ENCODE measurements at places on chromosomes 1 and 21.

- DNase-seq = no peak
- H3K27ac ChIP-seq = no peak overlapping the region
Measured at GRCh38 chr1:179798864-179799516, 55.9 kb downstream of the FAM163A start.

- DNase-seq = peak; percentile 20
- no peak overlapping the region for H3K27ac ChIP-seq
- 0 out of 2 replicates have a peak, but pooled peaks cover 2% of the 10 kb centered on the region for H3K4me1 ChIP-seq
- no peak overlapping the region for H3K4me3 ChIP-seq
Measured at GRCh38 chr1:100147875-100148274, 14.9 kb downstream of the TRMT13 start.

- no peaks in the 10 kb centered on the region for H3K4me1 ChIP-seq
- no peak overlapping the region for H3K27ac ChIP-seq
Measured at GRCh38 chr21:36654324-36654723, 44.6 kb upstream of the SIM2 start.

DNA sequence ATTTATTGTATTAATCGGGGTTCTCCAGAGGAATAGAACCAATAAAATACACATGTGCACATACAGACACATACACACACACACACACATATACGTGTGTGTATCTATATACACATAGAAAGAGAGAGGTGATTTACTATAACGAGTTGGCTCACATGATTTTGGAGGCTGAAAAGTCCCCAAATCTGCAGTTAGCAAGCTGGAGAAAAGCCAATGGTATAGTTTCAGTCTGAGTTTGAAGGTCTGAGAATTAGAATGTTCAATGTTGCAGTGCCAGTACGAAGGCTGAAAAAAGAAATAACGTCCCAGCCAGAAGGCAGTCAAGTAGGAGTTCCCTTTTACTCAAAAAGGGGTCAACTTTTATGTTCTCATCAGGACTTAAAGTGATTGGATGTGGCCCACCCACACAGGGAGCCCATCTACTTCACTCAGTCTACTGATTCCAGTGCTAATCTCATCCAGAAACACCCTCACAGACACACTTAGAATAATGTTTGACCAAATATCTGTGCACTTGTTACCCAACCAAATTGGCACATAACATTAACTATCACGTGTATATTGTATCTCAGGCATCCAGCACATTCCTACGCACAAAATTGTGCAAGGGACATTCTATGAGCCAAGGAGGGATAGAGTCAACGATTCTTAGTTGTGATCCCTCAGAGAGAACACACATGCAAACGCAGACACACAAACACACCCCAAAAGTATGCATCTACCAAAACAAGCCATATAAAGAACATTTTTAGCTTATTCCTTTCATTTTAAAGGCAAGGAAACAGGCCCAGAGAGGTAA is 195.5 kb upstream of the DUSP10 start:
- no peaks in the 10 kb centered on the region for H3K27me3 ChIP-seq
- H3K36me3 ChIP-seq = no peaks in the 10 kb centered on the region
- DNase-seq = no peak
- no peaks in the 10 kb centered on the region for H3K4me1 ChIP-seq

DNA sequence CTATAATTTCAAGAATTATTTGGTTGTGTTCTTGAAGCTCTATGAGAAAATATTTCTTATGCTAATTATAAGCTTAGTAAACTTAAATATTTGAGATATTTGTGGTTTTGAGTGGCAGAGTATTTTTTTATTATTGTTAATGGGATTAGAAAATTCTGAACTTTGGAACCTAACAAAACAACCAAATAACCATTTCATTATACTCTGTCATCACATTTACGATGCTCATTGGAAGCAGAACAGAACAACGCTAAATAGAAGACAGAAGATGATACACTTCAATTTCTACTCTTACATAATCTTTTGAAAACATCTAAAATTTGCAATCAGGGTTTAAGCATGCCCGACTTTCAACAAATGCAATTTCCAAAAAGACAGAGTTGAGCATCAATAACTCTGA is 270.2 kb downstream of the PTPRC start:
- H3K36me3 ChIP-seq = no peaks in the 10 kb centered on the region
- H3K27ac ChIP-seq = no peak overlapping the region
- H3K4me1 ChIP-seq = no peaks in the 10 kb centered on the region
- H3K27me3 ChIP-seq = no peaks in the 10 kb centered on the region
- H3K4me3 ChIP-seq = no peak overlapping the region

GRCh38 chr1:152170287-152170905 is 11.4 kb upstream of the RPTN start:
- DNase-seq = no peak
- no peaks in the 10 kb centered on the region for H3K36me3 ChIP-seq
- no peak overlapping the region for H3K4me3 ChIP-seq
- H3K27me3 ChIP-seq = no peaks in the 10 kb centered on the region
- H3K27ac ChIP-seq = no peak overlapping the region
- no peaks in the 10 kb centered on the region for H3K4me1 ChIP-seq

DNA sequence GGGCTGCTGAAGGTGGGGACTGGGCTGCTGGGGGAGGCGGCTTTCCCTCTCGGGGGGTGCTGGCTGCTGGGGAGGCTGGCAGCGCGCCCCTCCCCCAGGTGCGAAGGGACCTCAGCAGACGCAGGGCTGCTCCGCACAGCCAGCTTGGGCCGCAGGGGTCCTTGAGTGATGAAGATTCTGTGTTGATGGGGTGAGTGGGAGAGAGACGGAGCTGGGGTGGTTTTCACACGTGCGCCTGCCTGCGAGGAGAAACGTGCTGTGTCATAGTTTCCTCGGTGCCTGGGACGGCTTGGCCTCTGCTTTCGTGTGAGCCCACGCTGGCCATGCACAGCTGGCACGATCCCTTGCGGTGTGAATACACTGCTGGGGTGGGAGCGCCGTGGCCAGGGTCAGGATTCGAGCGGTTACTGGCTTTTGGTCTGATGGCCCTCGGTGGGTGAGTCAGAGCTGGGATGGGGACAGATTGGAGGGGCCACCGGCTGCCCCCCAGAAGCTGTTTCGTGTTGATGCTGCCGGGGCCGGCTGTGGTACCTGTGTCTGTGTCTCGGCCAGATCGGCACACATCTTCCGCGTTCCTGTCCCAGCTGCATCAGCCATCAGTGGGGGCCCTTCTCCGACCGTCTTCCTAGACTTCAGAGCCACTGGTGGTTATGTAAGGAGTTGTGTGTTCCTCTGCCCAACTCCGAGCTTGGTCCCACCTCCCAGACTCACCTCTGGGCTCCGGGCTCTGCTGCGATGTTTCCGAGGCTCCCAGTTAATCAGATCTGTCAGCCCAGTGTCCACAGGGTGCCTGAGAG is 24.9 kb downstream of the PRKCZ start:
- DNase-seq = no peak
- H3K4me3 ChIP-seq = no peak overlapping the region
- no peak overlapping the region for H3K27ac ChIP-seq
- no peaks in the 10 kb centered on the region for H3K27me3 ChIP-seq
- no peaks in the 10 kb centered on the region for H3K4me1 ChIP-seq

DNA sequence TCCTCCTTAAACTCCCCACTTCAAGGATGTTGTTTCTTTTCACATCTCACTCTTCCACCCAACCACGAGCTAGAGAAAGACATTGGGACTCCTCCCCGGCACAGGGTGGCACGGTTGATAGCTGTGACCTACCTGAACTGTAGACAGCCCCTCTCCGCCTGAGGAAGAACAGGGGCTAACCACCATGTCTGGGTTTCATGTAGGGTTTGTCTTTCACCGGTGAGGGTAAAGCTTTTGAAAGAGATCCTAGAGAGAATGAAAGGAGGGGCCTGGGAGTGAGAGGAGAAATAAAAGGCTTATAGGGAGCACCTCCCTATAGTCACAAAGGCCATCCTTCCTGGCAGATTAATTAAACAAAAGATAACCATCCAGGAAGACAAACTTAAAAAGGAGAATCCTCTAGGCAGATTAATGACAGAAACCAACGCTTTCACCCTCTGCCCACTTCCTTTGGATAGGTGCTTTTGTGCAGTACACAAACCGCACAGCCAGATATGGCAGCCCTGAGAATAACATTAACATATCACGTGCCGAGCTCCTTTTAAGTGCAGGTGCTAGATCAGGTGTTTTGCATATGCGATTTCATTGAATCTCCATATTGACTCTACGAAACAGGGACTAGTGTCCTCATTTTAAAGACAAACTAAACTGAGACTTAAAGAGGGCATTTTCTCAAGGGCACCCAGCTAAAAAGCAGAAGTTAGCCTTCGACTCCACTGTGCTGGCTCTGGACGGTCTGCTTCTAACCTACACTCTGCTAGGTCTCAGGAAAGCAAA is 178.1 kb upstream of the RUNX1 start:
- no peak overlapping the region for H3K4me3 ChIP-seq
- peaks cover 2% of the 10 kb centered on the region for H3K4me1 ChIP-seq
- no peak overlapping the region for H3K27ac ChIP-seq
- DNase-seq = no peak
- H3K36me3 ChIP-seq = no peaks in the 10 kb centered on the region

GRCh38 chr1:44821240-44821715 is 13.0 kb downstream of the BTBD19 start:
- no peaks in the 10 kb centered on the region for H3K36me3 ChIP-seq
- H3K27ac ChIP-seq = no peak overlapping the region
- H3K27me3 ChIP-seq = no peaks in the 10 kb centered on the region
- no peak overlapping the region for H3K4me3 ChIP-seq
- H3K4me1 ChIP-seq = no peaks in the 10 kb centered on the region
- no peak for DNase-seq

GRCh38 chr21:14875704-14876523 is 188.9 kb downstream of the NRIP1 start:
- H3K27me3 ChIP-seq = no peaks in the 10 kb centered on the region
- no peak for DNase-seq
- H3K4me3 ChIP-seq = no peak overlapping the region
- no peak overlapping the region for H3K27ac ChIP-seq

DNA sequence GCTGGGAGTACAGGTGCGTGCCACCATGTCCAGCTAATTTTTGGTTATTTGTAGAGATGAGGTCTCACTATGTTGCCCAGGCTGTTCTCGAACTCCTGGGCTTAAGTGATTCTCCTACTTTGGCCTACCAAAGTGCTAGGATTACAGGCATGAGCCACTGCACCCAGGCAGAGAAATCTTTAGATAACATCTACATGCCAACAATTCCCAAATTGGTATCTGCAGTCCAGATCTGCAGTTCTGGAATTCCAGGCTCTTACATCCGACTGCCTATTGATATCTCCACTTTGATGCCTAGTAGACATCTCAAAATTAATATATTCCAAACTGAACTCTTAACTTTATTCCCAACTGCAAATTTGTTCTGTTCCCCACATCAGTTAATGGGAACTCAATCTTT is 23.3 kb downstream of the INAVA start:
- H3K27ac ChIP-seq = no peak overlapping the region
- peaks cover 3% of the 10 kb centered on the region for H3K36me3 ChIP-seq
- no peak for DNase-seq

DNA sequence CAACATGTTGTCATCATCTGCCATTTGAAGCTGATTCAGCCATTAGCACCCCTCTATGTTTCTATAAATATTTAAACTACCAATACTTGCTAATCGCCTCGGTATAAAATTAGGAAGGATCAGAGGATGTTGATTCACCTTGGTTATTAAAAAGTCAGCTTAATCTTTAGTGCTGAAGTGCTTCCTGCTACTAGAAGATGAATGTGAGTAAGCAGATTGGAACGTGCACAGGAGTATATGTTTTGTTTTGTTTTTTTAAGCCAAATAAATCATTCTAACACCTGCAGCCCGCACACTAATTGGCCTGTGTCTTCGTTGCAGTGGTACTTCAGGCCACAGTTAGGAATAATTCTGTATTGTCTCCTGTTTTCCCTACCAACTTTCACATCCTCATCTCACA is 485.7 kb downstream of the AJAP1 start:
- no peaks in the 10 kb centered on the region for H3K36me3 ChIP-seq
- DNase-seq = no peak
- no peaks in the 10 kb centered on the region for H3K4me1 ChIP-seq
- H3K27me3 ChIP-seq = no peaks in the 10 kb centered on the region
- no peak overlapping the region for H3K4me3 ChIP-seq

- no peaks in the 10 kb centered on the region for H3K36me3 ChIP-seq
- H3K27me3 ChIP-seq = no peaks in the 10 kb centered on the region
- DNase-seq = no peak
- no peak overlapping the region for H3K27ac ChIP-seq
- no peaks in the 10 kb centered on the region for H3K4me1 ChIP-seq
Measured at GRCh38 chr1:46940307-46940706, 969 bp downstream of the CYP4A11 start.

DNA sequence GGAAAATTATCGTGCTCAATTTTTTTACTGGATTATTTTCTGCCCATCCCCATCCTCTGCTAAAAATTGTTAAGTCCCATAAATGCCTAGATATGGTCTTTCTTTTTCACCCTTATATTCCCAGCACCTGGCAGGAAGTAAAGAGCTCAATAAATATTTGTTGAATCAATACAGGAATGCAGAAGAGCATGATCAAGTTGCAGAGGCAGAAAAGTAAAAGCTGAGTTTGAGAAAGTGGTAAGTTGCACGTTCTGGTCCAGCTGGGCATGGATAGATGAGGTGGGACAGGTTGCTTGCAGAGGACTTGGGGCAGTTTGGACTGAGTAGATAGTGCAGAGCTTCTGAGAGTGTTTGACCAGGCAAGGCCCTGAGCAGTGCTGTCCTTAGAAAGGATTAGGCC is 40.1 kb downstream of the ZNF281 start:
- no peaks in the 10 kb centered on the region for H3K27me3 ChIP-seq
- no peak for DNase-seq
- H3K36me3 ChIP-seq = no peaks in the 10 kb centered on the region
- H3K4me1 ChIP-seq = peaks cover 6% of the 10 kb centered on the region
- H3K27ac ChIP-seq = no peak overlapping the region
- no peak overlapping the region for H3K4me3 ChIP-seq

- no peaks in the 10 kb centered on the region for H3K4me1 ChIP-seq
- H3K4me3 ChIP-seq = no peak overlapping the region
- no peak overlapping the region for H3K27ac ChIP-seq
- H3K36me3 ChIP-seq = no peaks in the 10 kb centered on the region
- no peaks in the 10 kb centered on the region for H3K27me3 ChIP-seq
- DNase-seq = no peak
Measured at GRCh38 chr1:94989911-94990473, 63.1 kb upstream of the CNN3 start.

DNA sequence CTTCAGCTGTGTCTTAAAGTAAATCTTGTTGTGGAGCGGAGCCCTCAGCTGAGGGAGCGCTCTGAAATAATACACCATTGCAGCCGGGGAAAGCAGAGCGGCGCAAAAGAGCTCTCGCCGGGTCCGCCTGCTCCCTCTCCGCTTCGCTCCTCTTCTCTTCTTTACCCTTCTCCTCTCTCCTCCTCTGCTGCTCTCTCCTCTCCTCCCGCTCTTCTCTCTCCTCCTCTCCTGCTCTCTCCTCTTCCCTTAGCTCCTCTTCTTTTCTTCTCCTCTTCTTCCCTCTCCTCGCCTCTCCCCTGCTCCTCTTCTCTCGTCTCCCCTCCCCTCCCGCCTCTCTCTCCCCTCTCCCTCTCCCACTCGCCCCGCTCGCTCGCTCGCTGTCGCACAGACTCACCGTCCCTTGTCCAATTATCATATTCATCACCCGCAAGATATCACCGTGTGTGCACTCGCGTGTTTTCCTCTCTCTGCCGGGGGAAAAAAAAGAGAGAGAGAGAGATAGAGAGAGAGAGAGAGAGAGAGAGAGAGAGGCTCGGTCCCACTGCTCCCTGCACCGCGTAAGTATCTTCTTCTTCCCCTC is at the start of gene PROX1:
Gene PROX1, plus strand, starts transcription at position 47 of the 580 bp plus-strand sequence. CDS start 8,563 bp downstream, outside the sequence.
- no peak for DNase-seq
- H3K27ac ChIP-seq = no peak within 1 kb of the TSS
- H3K27me3 ChIP-seq = peaks cover 42% of the 10 kb centered on the region
- H3K36me3 ChIP-seq = no peaks in the 10 kb centered on the region

- H3K27ac ChIP-seq = no peak overlapping the region
- no peaks in the 10 kb centered on the region for H3K4me1 ChIP-seq
- H3K4me3 ChIP-seq = no peak overlapping the region
Measured at GRCh38 chr1:179968994-179969919, 14.6 kb downstream of the CEP350 start.

Data from iPS DF 6.9 (cell line).